Left ventricle myocardium inferior (tissue), 1 donor: ENCODE measurements at places on chromosomes 11 and 22. TPM values are rescaled to one million over a fixed set of nuclear protein-coding genes. Genes with fewer than 3 reads are reported as not detected.

The TTC12 gene
- 5.5 TPM for total RNA-seq

The PIH1D2 gene
- 2.2 TPM for total RNA-seq

The GRIK4 gene
- total RNA-seq = 0.16 TPM

DNA sequence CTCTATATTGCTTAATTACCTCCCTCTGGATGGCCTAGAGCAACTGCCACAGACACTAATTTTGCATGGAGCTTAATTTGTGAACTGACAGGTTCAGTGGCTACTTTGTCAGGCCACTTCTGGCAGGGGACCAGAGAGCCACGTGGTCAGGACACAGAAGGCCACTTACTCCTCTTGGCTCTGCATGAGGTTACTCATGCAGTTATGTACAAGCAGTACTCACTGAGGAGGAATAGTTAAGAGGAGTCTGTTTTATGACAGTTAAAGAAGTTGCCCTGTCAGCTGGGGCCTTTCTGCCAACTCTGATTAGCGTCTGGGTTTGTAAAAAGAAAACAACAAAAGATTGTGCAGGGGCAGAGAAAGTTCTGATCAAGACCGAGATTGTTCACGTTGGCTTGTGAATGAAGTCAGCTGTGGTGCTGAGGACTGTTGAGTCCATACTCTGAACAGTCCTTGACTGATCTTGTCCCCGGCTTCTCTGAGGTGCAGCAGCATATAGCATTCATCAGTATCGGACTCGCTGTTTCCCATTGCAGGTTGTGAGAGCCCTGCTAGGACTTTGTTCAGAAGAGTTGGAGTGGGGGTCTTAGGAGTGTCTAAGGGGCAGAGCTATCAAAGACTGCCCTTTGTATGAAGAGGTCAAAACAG lies 41.4 kb downstream of the PPFIBP2 start:
- peak; percentile 76 for DNase-seq

DNA sequence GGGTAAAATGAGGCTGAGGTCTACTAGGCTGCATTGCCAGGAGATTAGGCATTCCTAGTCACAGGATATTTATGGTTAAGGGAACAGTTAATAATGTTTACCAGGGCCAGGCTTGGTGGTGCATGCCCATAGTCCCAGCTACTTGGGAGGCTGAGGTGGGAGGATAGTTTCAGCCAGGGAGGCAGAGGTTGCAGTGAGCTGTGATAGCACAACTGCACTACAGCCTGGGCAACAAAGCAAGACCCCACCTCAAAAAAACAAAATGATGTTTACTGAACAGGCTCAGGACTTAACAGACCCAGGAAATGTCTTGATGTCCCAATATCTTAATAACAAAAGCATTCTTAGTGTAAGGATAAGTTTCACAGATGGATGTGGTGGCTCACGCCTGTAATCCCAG lies 2.8 kb upstream of the MRPL16 start:
- no peak for DNase-seq

DNA sequence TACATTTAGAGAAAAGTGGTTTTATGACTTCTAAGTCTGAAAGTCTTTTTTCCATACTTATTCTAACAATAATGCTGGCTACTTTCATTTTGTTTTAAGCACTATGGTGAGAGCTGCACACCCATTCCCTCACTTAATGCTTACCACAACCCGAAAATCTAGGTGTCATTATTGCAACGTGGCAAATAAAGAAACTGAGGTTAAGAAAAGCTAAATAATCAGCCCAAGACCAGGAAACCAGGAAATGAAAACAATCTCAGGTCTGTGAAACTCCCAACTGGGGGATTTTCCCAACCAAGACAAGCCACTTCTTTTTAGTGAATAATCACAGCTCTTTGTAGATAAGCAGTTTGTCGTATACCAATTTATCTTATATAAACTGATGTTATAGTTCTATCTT lies 126.3 kb downstream of the SLC1A2 start:
- DNase-seq = no peak

DNA sequence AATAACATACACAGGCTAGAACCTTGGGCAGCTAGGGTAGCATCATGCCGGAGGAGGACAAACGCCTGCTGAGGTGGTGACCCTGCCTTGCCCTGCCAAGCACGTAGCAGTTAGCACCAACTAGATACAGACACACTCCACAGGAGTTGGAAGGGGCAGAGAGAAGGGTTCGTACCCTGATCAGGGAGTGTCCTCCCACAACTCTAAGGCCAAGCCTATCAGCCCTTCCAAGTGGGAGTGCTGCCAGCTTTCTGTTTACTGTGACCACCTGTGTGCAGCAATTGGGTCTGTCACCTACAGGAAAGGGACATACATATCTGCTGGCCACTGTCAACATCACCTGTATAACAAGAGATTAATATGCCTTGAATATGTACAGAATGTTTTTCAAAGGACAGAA lies 1.9 kb upstream of the THAP7 start:
- no peak for DNase-seq

The DEUP1 gene
- not detected for total RNA-seq

The RIMBP3C gene
- total RNA-seq = 0.08 TPM

The NAALAD2 gene
- total RNA-seq = 0.60 TPM

DNA sequence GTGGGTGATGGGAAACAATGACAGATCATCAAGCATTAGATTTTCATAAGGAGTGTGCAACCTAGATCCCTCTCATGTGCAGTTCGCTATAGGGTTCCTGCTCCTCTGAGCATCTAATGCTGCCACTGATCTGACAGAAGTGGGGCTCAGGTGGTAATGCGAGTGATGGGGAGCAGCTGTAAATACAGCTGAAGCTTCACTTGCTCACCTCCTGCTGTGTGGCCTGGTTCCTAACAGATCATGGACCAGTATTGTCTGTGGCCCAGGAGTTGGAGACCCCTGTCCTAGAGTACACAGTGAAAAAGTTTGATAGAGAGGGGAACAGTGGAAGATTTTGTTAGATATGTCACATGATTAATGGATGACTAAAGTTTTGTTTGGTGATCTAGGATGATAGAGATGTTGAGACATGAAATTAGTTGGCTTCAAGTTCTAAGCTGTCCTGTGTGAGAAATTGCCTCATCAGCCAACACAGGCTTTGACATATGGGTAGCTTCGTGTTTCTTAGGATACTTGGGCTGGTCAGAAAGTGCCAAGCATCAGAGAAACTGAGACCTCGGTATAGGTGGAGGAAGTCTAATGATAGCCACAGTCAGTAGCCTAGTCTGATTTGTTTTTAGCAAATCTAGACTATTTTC lies 47.4 kb downstream of the ARHGEF12 start:
- DNase-seq = no peak

DNA sequence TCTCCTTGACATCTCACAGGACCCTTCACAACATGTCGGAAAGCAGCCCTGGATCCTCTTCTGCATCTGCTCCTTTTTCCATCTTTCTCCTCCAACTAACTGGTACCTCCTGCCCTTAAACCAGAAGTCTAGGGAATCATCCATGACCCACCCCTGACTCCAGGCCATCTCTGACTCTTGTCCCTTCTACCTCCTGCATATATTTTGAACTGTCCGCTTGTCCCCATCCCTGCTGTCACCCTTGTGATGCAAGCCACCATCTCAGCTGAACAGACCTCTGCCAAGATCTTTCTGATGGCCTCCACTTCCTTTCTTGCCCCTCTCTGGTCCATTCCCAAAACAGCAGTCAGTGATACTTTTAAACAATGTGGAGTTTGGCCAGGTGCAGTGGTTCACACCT lies 7.0 kb downstream of the RIBC2 start:
- DNase-seq = no peak

DNA sequence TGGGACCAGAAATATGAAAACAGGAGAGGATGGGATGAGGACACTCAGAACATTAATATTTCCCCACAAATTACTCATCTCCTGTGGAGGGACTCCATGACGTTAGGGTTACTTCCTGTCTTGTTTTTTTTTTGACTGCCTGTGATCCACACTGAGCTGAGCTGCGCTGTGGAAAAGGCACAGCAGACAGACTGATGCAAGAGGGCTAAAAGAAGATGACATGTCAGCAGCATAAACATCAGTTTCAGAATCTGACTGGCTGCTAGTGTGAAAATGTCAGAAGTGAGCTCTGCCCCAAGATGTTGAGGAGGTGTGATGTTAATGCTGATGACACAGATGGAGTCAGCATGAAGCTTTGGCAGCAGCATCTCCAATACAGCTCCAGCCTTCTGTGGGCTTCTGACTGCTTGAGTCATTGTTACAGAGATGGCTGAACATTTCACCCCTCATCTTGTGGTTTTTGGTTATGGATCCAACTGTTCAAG lies 286.8 kb downstream of the BLID start:
- DNase-seq = no peak

The SCGB2A2 gene
- not detected for total RNA-seq
